GM12878 (cell line): ENCODE measurements at places on chromosomes 13 and 19. TPM values are rescaled to one million over a fixed set of nuclear protein-coding genes. Genes with fewer than 3 reads are reported as not detected.

GRCh38 chr13:44972956-44973581 is 16.2 kb downstream of the NUFIP1 start:
- DNase-seq = no peak
- H3K27me3 ChIP-seq = no peaks in the 10 kb centered on the region
- no peaks in the 10 kb centered on the region; the same call in none of the 2 replicates for H3K36me3 ChIP-seq
- H3K4me3 ChIP-seq = no peak overlapping the region
- H3K4me1 ChIP-seq = peaks cover 10% of the 10 kb centered on the region
- no peak overlapping the region for H3K27ac ChIP-seq

- peaks cover 6% of the 10 kb centered on the region for H3K36me3 ChIP-seq
- H3K27ac ChIP-seq = peak overlapping the region; percentile 70
- H3K4me3 ChIP-seq = peak overlapping the region; percentile 21
- H3K4me1 ChIP-seq = peaks cover 35% of the 10 kb centered on the region
- no peaks in the 10 kb centered on the region for H3K27me3 ChIP-seq
- no peak for DNase-seq
Observed at GRCh38 chr19:10096615-10096963, 5.9 kb downstream of the ANGPTL6 start.

- H3K4me3 ChIP-seq = no peak overlapping the region
- no peak for DNase-seq
- no peaks in the 10 kb centered on the region for H3K36me3 ChIP-seq
- no peaks in the 10 kb centered on the region for H3K27me3 ChIP-seq
- no peak overlapping the region for H3K27ac ChIP-seq
Observed at GRCh38 chr13:23716401-23716800, 146.2 kb downstream of the TNFRSF19 start.

GRCh38 chr13:93230261-93230855 is 3.8 kb downstream of the GPC6 start:
- DNase-seq = no peak
- H3K27ac ChIP-seq = no peak overlapping the region
- H3K4me3 ChIP-seq = no peak overlapping the region
- H3K4me1 ChIP-seq = no peaks in the 10 kb centered on the region

SIGLECL1 gene
- not detected in 2 replicates for polyA plus RNA-seq

ZIC2 gene
- 0.05 TPM in 1 of 2 replicates, not detected in the other for polyA plus RNA-seq

DOHH gene
- polyA plus RNA-seq = 19.0 and 23.5 TPM in 2 replicates
